ENCODE measurements at places on chromosomes 1 and 21.

DNA sequence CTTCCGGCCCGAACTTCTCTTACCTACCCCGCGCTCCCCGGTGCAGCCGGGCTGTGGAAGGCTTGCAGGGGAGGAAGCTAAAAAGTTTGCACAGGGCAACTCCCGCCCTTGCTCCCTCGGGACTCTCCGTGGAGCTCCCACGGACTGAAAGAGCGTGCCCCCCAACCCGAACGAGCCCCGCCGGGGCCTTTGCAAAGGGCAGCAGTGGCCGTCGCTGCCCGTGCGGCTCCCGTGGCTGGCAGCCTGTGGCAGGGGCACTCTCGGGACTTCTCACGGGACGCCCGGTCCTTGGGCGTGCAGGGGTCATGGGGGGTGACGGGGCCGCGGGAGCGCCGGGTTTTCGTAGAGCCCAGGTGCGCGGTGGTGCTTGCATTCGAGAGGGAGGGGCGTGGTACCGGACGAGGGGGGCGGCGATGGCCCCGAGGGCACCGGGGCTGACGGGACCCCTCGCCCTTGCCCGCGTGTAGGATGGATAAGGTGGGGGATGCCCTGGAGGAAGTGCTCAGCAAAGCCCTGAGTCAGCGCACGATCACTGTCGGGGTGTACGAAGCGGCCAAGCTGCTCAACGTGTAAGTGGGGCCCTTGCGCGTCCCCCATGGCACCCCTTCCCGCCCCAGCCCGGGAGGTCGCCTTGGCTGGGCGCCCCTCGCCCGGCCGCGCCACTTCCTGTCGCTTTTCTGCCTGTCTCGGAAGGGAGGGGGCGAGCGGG lies 711 bp downstream of the GADD45A start:
- DNase-seq, result peak; percentile 30

DNA sequence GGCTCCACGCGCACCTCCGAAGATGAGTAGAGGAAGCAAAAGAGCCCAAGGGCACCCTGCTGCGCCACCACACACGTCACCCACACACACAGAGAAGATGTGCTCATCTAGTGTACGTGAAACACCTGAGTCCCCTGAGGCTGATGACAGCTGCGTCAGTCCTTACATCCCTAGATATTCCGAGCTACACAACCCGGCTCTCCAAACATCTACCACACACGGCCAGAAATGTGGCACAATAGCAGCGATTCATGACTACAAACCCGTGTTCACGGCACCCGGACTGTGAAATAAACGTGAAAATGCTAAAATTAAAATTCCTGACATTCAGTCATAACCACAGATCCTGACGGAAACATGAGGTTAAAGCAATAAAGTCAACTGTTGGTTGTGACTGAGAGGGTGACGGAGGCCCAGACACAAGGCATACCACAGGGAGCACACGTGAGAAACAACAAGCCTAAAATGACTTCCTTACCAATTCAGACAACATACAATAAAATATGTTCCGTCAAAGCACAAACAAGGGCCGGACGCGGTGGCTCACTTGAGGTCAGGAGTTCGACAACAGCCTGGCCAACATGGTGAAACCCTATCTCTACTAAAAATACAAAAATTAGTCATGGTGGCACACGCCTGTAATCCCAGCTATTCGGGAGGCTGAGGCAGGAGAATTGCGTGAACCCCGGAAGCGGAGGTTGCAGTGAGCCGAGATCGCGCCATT lies 7.3 kb downstream of the SSU72 start:
- DNase-seq, result no peak

- no peak for DNase-seq
Observed at GRCh38 chr1:14880456-14881316, 272.9 kb upstream of the TMEM51 start.

- no peak for DNase-seq
Observed at GRCh38 chr1:113192242-113192641, 119.2 kb downstream of the LRIG2 start.

DNA sequence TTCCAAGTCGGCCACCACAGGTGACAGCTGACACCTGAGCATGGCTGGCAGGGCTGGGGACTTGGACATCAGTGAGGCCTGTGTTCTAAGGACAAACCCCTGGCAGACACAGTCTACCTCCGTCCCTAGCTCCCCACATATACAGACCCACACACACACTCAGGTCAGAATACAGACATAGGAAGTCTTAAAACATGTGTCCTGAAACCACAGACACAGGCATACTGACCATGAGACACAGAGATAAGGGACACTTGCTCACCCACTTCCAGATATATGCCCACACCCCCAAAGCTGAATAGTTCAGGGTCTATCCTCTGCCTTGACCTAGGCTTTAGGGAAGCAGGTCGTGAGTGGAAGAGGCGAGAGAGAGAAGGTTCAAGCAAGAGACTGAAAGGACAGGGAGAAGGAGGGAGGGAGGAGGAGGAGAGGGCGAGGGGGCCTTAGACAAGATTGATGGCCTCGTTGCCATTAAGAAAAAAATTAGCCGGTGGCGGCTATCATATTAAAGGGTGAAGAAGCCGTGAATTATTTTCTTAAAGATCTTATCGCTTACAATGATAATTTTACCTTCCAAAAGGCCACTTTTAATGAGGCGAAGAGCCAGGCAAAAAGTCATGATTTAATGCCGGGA lies 49.9 kb downstream of the TMEM53 start:
- no peak for DNase-seq

GRCh38 chr21:36858320-36858957 lies 108.0 kb downstream of the HLCS start:
- no peak for DNase-seq
